Omental fat pad (tissue), 4 donors: ENCODE measurements at places on chromosomes 6 and 20. TPM values are rescaled to one million over a fixed set of nuclear protein-coding genes. Genes with fewer than 3 reads are reported as not detected.

DNA sequence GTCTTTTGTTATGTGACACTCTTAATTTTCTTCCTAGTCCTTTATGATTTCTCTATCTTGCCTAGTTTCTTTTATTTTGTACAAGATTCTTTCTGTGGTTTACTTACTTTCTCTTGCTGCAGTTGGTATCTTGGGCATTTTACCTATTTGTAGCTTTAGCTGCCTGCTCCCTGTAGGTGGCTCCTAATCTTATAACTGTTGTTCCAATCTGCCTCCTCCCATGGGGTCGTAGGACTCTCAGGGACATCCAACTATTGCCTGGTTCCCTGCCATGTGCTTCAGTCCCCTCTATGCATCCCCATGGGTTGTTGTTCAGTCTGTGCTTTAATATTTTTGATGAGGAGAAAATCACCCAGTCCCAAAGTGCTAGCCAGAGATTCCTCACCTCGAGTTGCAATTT lies 31.4 kb downstream of the RIN2 start:
- DNase-seq = no peak

- DNase-seq = no peak
Observed at GRCh38 chr20:43545837-43546578, 12.8 kb upstream of the SGK2 start.

DNA sequence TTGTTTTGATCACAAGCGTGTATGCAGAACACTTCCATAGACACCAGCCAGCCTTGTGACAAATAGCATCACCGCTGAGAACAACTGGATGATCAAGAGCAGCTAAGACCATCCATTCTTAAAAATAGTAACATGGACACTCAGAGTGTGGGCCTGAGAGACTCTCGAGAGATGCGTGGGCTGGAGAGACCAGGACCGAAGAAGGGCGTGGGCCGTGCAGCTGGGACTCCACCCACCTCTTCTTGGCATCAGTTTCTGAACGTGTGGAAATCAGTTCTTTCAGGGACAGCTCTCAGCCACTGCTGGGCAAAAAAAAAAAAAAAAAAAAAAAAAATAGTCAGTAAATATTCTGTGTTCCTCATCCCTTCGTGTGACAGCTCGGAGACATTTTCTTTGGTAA lies 314.5 kb upstream of the CDH4 start:
- no peak for DNase-seq

The SPATA25 gene
- total RNA-seq = 27.0 TPM
